ENCODE measurements at places on chromosomes 2 and 18. TPM values are rescaled to one million over a fixed set of nuclear protein-coding genes. Genes with fewer than 3 reads are reported as not detected.

DNA sequence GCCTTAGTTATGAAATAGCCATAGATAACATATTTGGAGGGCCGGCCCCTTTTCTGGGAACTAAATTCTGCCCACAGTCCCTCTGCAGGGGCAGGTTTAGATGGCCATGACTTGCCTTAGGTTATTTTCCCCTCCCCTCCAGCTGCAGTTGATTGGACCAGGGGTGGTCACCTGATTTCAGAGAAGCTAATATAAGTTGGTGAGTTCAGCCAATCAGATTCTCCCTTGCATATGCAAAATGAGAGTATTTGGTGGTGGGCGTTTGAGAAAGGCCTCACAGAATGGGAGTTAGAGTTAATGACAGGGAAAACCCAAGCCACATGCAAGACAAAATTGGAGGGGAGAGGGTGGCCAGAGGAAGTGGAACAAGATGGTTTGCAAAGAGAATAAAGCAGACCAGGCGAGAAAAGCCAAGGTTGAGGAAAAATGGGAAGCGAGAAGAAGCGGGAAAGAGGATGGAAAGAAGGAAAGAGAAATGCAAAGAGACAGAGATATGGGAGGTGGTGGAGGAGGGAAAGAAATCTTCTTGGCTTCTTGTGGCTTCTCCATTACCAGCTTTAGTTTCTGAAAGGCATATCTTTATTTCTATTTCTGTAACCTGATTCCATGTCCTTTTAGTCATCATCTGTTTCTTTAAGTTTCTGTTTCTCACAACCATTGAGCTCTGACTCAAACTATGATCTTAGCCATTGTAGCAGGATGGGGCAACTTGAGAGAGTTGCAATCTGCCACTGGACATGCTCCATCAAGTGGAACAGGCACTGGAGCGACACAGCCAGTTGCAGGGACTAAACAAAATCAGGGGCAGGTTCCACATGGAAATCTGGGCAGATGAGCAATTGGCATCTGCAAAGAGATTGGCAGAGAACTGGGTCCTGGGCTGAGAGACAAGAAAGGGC is 108.1 kb upstream of the SIX3 start:
- no peak for DNase-seq

The SEMA4F gene
- polyA plus RNA-seq, result 4.9 TPM

The EFHD1 gene
- 0.18 TPM for polyA plus RNA-seq

The KIF3C gene
- 11.4 TPM for polyA plus RNA-seq

DNA sequence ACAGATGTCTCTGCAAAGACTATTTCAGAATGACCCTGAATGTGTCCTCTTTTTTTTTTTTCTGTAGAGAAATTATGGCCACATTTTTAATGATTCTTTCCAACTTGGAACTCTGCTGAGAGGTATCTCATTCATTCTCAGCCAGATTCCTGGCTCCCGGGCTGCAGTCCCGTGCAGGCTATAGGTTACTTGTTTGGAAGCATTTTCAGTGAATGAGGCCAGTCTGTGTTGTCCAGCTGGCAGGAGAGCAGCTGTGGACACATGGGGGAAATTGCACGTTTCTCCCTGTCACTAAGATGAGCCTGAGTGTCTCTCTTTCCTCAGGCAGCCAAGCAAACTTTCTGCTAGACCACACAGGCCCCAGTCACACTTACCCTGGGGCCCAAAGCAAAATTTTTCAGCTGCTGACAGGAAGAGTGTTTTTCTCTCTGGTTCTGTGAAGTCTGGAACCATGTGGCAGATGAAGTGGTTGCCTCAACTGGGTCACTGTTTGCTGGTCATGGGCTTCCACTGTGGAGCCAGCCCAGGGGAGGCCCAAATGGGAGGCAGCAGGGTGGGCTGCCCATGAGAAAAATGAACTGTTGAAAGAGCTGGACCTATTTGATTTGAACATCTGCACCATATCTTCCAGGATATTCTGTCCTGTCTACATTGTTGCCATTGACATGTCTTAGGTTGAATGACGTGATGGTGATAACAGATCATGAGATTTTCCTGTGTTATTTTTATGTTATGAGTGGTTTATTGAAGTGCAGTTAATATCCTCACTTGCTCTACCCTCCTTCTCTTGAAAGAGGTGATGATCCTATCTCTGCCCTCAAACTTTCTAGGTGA is 431.2 kb downstream of the LPIN1 start:
- no peak for DNase-seq

DNA sequence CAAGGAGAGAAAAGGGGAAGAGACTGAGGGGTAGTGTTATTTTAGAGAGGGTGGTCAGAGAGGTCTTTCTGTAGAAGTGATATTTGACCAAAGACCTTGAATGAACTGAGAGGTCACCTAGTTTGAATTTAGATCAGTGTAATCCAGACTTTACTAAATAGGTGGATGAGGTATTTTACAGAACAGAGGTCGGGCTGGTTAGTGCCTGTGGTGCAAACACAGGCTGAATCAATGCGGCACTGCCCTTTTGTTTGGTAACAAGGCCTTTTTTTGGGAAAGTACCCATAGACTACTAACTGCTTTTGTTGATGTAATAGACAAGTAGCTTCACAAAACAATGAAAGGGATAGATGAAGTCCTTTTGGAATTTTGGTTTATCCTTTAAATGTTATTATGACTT is 15.9 kb downstream of the RAPGEF4 start:
- no peak for DNase-seq

- no peak for DNase-seq
Observed at GRCh38 chr18:22129778-22130177, 39.6 kb upstream of the GATA6 start.

- DNase-seq, result no peak
Observed at GRCh38 chr2:88599527-88599926, 27.7 kb downstream of the EIF2AK3 start.

GRCh38 chr2:74014813-74015212 is 30.1 kb downstream of the TET3 start:
- no peak for DNase-seq

GRCh38 chr2:1482981-1483380 is 69.7 kb downstream of the TPO start:
- DNase-seq, result no peak

DNA sequence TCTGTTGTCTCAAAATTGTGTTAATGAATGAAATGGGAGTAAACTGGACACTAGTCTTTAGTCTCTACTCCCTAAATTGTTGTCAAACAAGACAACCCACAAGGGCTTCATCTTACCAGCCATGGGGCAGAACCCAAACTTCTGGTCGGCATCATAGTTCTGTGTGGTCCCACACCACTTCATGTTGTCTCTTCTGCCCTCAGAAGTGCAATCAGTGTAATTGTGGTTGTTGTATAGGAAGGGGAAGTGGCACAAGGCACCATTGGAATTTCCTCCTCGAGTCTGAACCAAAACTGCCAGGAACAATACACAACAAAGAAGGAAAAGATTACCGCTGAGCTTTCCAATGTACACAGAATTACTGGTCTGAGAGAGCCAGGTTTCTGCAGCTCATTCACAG is 12.6 kb downstream of the FN1 start:
- DNase-seq, result peak; percentile 80

The ATF2 gene
- 36.3 TPM for polyA plus RNA-seq

DNA sequence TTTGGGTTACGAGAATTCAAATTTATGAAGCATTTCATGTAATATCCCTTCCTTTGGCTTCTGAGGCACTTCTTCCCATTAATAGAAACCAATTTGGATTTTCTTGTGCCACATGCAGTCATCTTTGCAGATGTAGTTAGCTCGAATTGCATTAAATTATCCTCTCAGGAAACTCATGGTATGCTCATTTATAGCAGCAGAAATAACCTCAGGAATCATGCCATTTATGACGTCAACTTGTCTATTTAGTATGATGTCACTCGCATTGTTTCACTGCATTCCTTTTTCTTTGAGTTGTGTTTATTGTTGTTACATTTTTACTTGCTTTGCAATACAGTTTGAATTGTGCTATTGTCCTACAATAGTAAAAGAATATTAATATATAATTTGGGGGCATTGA is 163.8 kb downstream of the RBM43 start:
- no peak for DNase-seq

DNA sequence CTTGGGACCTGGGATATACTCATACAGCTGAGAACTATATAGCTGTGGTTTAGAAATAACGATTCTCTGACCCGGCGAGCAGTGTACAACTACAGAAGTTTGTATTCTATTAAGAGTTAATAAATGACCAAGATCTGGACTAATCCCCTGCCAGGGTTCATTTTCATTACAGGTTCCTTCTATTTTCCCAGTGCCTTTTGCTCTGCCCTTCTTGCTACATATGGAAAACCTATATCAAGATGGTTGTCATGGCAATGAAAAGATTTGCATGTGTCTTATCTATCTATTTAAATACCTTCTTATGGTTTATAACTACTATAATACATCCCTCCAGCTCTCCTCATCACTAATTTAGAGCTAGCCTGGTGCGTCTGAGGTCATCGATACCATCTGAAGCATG is 965.2 kb downstream of the BCL11A start:
- DNase-seq, result no peak

GRCh38 chr2:85132397-85132796 is 795 bp upstream of the TCF7L1 start:
- DNase-seq, result no peak

- no peak for DNase-seq
Observed at GRCh38 chr2:145769011-145769716, 1249.2 kb upstream of the ZEB2 start.

The VWC2L gene
- not detected for polyA plus RNA-seq

DNA sequence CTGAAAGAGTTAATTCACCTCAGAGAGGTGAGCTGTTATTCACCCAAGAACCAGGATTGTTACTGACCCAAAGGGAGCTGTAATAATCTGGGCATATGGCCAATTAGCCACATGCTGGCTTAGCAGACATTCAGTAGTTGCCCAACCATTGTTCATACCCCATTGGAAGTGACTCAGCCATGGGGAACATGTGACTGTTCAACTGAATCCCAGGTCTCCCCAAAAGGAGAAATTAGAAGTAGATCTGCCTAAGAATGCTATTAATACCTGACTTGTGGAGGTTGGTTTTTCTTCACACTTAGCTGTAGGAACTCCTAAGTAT is 272.6 kb upstream of the UBE2E3 start:
- peak; percentile 26 for DNase-seq

The CAVIN2 gene
- 210 TPM for polyA plus RNA-seq

The CARF gene
- 1.0 TPM for polyA plus RNA-seq

The GALNT14 gene
- polyA plus RNA-seq, result 0.04 TPM

The LYG2 gene
- polyA plus RNA-seq, result not detected

The ATP6V1B1 gene
- 0.35 TPM for polyA plus RNA-seq

DNA sequence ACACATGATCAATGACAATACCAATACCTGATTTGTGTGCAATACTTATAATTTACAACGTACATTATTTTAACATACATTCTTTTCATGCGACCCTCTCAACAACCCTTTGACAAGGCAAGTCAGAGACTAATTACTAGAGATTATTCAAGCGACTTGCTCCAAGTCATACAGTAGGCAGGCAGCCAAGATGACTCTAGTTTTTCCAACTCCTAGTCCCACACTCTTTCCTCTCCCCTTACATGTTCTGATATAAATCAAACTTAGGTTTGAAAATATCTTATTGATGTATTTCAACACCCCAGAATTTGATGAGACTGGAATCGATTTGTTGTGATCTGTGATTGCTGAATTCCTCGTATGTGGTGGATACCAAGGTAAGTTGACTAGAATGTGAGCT is 8.0 kb upstream of the CYP27C1 start:
- DNase-seq, result peak; percentile 19

DNA sequence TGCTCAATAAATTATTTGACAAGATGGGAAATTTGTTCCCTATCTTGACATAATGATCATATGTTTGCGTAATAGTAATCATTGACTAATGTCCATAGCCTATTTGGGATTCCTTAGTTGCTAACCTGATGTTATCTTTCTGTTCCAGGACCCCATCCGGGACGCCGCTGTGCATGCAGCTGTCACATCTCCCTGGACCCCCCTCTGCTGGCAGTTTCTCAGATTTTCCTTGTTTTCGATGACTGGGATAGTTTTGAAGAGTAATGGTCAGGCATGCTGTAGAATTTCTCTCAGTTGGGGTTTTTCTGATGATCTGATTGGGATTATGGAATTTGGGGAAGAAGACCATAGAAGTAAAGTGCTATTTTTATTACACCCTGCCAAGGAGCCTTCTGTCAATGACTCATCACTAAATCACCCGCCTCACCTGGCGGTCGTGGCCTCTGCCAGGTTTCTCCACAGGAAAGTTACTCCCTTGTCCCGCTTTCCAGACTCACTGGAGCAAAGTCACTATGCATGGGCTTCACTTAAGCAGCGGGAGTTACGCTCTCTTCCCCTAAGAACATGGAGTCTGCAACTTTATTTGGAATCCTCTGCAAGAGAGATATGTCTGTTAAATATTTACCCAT is 19.9 kb upstream of the TMEM18 start:
- DNase-seq, result no peak

DNA sequence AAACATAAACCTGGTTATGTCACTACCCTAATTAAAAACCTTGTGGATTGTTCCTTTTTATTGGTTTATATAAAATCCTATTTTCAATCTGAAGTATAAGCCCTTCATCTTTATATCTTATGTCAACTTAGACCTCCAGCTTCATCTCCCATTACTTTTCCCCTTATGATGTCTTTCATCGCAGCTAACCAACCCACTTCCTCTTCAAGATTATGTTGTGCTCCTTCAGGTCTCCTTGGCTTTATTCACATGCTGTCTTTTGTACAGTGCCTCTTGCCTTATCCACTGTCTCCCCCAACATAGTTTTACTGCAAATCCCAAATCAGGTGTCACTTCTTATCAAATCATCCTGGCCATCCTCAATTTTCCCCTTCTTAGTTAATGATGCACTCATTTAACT is 25.9 kb downstream of the MBD5 start:
- no peak for DNase-seq

DNA sequence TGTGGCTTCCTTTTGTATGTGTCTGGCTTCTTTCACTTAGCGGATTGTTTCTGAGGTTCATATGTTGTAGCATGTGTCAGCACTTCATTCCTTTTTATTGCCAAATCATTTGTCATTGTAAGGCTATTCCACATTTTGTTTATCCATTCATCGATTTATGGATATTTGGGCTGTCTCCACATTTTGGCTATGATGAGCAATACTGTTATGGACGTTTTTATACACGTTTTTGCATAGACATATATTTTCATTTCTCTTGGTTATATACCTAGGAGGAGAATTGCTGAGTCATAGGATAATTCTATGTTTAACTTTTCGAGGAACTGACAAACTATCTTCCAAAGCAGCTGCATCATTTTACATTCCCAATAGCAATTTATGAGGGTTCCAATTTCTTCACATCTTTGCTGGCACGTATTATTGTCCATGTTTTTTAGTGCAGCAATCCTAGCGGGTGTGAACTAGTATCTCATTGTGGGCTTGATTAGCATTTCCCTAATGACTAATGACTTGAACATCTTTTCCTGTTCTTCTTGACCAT is 48.1 kb upstream of the TBC1D8 start:
- DNase-seq, result peak; percentile 42

The MAPRE3 gene
- polyA plus RNA-seq, result 6.7 TPM

All from endothelial cell of umbilical vein (primary cell).